ENCODE measurements at places on chromosomes 12 and 14. TPM values are rescaled to one million over a fixed set of nuclear protein-coding genes. Genes with fewer than 3 reads are reported as not detected.

NPFF gene
- 14.4 TPM for polyA plus RNA-seq

CSRP2 gene
- 123 TPM for polyA plus RNA-seq

TMEM119 gene
- 0.26 TPM for polyA plus RNA-seq

DHRS2 gene
- not detected for polyA plus RNA-seq

GLIPR1 gene
- 47.8 TPM for polyA plus RNA-seq

MSI1 gene
- not detected for polyA plus RNA-seq

JAG2 gene
- polyA plus RNA-seq = 1.1 TPM

ATXN7L3B gene
- polyA plus RNA-seq = 9.1 TPM

ACSS3 gene
- polyA plus RNA-seq = 8.2 TPM

B3GNT4 gene
- polyA plus RNA-seq = 0.38 TPM

SAMD15 gene
- 0.36 TPM for polyA plus RNA-seq

SLC35E3 gene
- 1.1 TPM for polyA plus RNA-seq

TAS2R7 gene
- polyA plus RNA-seq = not detected

MUCL1 gene
- not detected for polyA plus RNA-seq

ANP32D gene
- polyA plus RNA-seq = not detected

SIX6 gene
- polyA plus RNA-seq = not detected

ACVR1B gene
- polyA plus RNA-seq = 6.9 TPM

FAM181A gene
- polyA plus RNA-seq = not detected

DDN gene
- polyA plus RNA-seq = not detected

RPS6KA5 gene
- 1.6 TPM for polyA plus RNA-seq

RTL1 gene
- polyA plus RNA-seq = not detected

FGF6 gene
- polyA plus RNA-seq = not detected

AMN gene
- 8.8 TPM for polyA plus RNA-seq

Measured in aorta (tissue), 5 donors.